T-helper 2 cell (primary cell): ENCODE measurements at places on chromosomes 11 and 22.

DNA sequence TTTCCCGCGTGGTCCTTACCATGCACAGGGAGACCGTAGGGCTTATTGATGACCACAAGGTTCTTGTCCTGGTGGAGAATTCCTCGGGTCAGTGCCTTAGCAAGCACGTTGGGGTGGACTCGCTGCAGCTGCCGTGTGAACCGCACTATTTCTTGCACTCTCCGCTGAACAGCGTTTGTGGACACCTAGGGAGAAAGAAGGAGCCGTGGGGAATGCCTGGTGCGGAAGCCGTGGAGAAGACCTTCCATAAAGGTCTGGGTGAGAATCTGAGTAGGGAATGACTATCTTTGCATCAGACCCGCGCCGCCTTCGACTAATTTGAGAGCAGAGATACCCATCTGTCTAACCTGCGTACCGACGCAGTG, 597 bp downstream of the RPUSD4 start:
- no peak for DNase-seq

- DNase-seq, result no peak
Observed at GRCh38 chr11:87154246-87154645, 116.5 kb downstream of the TMEM135 start.

- peak; percentile 33 for DNase-seq
Observed at GRCh38 chr11:9573775-9574621, 528 bp downstream of the WEE1 start.

- DNase-seq, result no peak
Observed at GRCh38 chr22:32341122-32341740, 16.4 kb upstream of the RFPL3 start.

DNA sequence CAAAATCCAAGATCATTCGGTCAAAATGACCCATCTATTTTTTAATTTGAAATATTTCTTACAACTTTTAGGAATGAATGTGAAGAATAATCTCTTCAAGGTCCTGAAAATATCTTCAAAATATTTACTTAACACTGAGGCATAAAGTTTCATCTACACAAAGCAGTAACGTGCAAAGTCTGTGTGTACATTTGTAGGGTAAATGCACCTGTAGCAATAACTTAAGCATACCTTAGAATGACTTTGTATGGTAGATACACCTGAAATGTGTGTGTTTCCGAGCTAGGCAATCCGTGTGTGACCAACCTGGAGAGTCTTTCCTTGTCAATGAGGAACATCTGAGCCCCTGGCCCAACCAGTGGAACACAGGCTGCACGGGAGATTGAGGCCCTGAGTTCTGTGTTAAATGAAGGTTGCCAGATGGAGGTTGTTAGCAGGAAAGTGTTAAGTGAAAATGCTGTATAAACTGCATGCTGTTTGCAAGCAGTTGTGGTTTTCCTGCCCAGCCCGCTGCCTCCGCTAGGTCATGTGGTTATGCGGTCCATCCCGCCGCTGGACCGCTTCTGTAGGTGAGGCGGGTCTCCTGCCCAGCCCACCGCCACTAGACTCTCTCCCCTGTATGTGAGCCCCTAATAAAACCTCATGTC, 7.6 kb upstream of the CTR9 start:
- peak; percentile 78 for DNase-seq

- DNase-seq, result no peak
Observed at GRCh38 chr11:19345848-19346681, 105.3 kb upstream of the E2F8 start.

DNA sequence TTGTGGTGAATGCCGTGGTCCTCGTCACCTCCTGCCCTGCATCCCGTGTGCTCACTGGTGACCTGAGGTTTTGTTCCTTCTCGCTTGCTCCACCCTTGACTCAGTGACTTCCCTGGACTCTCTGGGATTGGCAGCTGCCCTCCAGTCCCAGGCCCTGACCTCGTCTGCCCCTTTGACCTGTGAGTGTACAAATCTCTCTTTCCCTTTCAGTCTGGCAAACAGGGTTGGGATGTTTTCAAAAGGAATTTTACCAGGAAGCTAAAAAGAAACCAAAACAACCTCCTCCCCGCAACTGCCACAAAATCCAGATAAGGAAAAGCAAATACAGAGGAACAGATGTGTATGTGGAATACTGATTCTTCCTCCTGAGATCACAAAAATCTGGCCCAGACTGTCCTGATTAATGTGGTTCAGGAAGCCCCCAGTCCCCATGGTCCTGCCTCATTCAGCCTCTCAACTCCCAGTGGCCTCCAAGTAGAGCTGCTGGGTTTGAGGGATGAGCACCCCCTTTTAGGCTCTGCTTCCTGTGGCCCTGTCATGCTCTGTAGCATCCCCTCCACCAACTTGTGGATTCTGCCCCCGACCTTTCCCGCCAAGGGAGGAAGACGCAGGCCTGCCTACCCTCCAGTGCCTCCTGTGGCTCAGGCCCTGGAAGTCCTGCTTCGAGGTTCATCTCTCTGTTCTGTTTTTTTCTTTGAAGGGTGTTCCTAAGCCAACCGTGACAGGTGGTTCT, 15.2 kb downstream of the ROBO4 start:
- no peak for DNase-seq

GRCh38 chr11:13327421-13327820, 49.8 kb downstream of the BMAL1 start:
- DNase-seq, result no peak

- no peak for DNase-seq
Observed at GRCh38 chr22:49007013-49007653, 820.5 kb downstream of the BRD1 start.

GRCh38 chr22:35174401-35175038, 82.8 kb upstream of the HMGXB4 start:
- DNase-seq, result no peak

- DNase-seq, result no peak
Observed at GRCh38 chr11:109507331-109507730, 85.3 kb downstream of the C11orf87 start.

DNA sequence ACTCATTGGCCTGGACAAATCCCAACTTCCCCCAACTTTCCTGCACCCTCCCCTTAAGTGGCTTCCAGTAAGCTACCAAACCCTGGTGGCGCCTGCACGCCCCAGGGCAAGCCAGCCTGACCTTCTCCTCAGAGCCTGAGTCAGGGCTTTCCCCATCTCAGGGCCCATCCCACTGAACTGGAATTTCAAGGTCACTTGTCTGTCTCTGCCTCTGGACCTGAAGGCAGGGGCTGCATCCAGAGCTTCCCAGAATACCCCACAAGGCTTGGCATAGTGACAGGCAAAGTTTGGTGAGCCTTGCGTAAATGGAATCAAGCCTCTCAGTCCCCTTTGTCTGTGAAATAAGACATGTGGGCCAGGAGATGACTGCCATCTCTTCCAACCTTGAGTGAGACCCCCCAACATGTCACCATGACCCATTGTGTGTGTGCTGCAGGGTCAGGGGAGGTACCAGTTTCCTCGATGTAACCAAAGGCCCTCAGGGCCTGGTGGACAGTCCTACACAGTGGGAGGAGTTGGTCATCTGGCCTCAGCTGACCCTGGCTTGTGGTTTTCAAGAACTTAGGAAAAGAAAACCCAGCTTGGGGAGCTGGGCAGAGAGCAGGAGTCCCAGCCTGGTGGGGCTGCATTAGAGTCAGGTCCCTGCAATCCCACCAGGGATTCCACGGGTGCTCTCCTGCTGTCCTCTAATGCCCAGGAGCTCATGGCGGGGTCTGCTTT, 8.9 kb downstream of the ALX4 start:
- DNase-seq, result no peak

DNA sequence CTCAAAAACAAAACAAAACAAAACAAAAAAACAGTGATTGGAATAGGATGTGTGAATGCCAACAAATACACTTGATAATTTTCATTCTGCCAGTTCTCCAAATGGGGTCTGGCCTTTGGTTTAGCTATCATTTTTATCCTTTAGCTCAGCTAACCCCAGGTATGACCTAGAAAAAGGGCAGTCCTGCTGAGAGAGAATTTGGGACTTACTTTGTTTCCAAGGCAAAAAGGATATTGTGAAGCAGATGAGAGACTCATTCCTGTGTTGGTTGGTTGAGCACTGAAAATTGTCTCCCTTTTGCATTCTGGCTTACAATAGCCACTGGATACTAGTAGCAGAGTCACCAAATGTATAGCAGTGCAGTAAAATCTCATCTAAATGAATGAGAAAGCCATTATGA, 8.9 kb downstream of the TTC9C start:
- no peak for DNase-seq

DNA sequence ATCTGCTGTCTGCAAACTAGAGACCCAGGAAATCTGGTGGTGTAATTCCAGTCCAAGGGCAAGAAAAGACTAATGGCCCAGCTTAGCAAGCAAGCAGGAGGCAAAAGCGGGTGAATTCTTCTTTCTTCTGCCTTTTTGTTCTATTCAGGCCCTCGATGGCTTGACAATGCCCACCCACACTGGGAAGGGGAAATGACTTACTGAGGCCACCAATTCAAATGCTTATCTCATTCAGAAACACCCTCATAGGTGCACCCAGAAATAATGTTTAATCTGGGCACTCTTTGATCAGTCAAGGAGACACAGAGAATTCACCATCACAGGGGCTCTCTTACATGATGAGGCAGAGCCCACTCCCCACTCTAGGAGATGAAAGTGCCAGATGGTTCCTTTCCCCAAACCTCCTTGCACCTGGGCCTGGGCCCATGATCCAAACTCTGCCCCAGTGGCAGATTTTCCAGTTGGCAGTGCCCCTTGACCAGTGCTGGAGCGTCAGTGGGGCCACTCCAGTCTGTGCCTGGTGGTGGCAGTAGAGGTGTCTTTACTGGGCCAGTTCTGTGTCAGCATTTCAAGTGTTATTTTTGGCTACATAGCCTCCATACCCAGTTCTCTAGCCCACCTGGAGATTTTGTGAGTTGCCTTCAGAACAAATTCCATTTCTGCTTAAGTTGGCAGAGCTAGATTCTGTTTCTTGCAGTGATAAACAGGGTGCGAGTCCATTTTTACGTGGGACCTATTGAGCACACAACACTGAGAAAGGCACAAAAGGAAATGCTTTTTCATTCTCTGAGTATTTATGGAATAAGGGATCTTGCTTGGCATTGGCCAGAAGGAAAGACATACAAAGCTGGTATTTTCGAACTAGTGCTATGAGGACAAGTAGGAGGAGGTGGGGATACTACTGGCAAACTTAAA, 7.5 kb downstream of the ELMOD1 start:
- DNase-seq, result no peak

- no peak for DNase-seq
Observed at GRCh38 chr11:110490886-110491285, 61.1 kb downstream of the FDX1 start.

DNA sequence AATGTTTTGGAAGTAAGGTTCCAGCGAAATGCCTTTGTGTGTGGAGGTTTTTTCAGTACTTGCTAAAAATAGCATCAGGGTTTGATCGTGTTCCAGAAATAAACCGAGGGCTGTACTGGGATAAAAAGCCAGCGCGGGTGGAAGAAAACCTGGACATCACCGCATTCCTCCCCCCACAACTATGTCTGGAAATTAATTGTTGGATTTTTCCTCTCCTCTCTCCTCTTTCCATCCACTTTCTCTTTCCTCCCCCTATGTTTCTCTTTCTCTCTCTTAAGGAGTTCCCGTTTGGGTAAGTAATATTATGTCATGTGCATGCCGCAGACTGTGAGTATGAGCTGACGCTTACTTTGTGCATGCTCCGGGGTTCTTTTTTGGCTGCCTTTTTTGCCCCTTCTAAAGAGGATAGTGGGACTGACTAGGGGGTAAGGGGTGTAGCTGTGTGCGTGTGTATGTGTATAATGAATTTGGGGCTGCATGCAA, 104.2 kb upstream of the HSD17B12 start:
- DNase-seq, result no peak

GRCh38 chr22:28911777-28912669, 28.7 kb downstream of the ZNRF3 start:
- no peak for DNase-seq

DNA sequence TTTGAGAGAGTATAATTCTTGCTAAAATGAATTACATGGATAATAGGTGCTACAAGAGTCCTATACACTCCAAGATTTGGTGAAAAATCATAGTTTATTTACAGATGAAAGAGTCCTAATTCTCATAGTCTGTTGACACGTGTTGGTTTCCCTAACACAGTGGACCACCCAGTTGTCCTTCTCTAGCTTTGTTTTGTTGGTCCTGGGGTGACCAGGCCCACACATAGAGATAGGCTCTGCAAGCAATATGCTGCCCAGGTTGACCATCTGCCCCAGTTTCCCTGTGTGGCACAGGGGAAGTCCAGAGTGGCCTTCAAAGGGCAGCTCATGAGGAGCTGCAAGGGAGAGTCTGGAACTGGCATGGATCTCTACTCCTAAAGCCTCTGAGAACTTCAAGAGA, 184.9 kb downstream of the MAML2 start:
- DNase-seq, result no peak

GRCh38 chr11:109961261-109961660, 131.9 kb upstream of the ZC3H12C start:
- no peak for DNase-seq

GRCh38 chr11:119829402-119829801, 100.4 kb upstream of the NECTIN1 start:
- DNase-seq, result no peak

- no peak for DNase-seq
Observed at GRCh38 chr11:47460571-47461235, 11.8 kb upstream of the RAPSN start.

- no peak for DNase-seq
Observed at GRCh38 chr11:93213622-93214021, 15.8 kb upstream of the SLC36A4 start.

DNA sequence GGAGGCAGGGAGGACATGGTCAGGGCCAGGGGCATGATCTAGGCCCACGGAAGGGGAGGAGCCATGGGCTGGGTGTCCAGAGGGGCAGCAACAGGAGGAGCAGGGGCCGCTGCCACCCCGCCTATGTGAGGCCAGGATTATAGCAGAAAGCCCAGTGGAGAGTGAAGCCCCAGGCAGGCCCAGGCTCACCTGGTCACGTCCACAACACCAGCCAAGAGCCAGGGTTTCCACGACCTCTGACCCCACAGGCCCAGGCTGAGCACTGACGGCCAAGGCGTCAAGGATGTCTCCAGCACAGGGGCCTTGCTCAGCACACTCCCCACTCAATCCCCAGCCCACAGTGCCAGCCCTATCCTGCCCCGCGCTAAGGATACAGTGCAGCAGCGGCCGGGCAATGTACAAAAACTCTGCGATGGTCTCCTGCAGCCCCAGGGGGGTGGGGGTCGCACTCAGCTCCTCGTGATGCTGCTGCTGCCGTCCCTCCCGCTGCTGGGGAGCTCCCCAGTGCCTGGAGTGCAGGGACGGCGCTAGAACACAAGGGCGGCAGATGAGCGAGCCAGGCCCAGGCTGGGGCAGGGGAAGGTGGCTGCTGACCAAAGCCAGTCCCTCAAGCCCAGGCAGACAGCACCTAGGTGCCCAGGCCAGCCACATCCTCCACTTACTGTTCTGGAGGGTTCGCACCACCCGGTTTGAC, 3.6 kb downstream of the PEX16 start:
- no peak for DNase-seq

- DNase-seq, result no peak
Observed at GRCh38 chr11:11657218-11657955, 35.6 kb upstream of the GALNT18 start.

DNA sequence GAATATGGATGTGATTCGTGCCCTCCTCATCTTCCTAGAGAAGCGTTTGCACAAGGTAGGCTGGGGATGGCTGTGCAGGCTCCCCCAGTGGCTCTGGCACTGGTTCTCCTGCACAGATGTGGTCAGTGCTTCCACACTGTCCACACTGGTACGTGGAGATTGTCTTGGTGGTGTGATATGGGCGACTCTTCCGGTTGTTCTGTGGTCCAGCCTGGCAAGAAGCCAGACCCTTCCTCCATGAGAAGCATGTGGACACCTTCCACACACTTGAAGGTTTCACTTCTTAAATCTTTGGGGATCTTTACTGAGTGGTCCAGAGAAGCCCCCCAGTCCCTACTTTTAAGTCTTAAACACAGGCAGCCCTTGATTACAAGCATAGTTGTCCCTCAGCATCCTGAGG, 3.8 kb downstream of the RIC8A start:
- no peak for DNase-seq
